Activated CD8-positive, alpha-beta memory T cell treated with anti-CD3 and anti-CD28 coated beads for 4 hours (primary cell): ENCODE measurements at places on chromosomes 3 and 15.

DNA sequence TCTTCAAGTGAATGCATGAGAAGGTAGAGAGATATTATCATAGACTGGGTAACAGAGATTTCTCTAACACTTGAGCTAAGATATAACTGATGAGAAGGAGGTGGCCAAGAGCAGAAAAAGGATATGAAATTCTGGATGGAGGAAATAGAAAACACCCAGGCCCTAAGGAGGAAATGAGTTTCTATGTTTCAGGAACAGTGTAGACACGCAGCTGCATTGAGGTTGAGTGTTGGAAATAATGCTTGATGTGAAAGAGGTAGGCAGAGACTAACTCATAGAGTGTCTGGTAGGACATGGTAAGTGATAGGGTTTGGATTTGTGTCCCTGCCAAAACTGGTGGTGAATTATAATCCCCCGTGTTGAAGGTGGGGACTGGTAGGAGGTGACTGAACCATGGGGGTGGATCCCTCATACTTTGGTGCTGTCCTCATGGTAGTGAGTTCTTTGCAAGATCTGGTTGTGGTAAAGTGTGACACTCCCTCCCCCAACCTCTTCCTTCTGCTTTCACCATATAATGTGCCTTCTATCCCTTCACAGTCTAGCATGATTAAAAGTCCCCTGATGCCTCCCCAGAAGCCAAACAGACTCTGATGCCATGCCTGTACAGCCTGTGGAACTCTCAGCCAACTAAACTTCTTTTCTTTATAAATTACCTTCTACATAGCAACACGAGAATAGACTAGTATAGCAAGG, 787.3 kb downstream of the EDEM1 start:
- DNase-seq: no peak

DNA sequence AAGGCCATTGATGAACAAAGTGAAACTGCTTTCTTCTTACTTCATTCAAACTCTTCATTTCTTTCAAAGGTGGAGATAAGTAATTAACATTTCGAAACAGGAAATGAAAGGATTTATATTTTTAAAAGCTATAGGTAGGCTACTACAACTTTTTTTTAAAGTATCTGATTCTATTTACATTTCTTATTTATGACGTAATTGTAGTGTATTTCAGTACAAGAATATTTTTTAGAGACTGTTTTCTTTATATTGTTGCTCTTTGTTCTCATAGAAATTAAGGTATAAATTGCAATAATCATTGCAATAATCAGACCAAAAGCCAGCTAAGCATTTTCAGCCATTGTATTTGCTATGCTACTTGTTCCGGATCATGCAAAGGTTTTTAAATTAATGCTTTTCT, 13.7 kb downstream of the ZFAND6 start:
- DNase-seq: no peak

GRCh38 chr3:137761099-137761562, 3.0 kb upstream of the SOX14 start:
- no peak for DNase-seq

DNA sequence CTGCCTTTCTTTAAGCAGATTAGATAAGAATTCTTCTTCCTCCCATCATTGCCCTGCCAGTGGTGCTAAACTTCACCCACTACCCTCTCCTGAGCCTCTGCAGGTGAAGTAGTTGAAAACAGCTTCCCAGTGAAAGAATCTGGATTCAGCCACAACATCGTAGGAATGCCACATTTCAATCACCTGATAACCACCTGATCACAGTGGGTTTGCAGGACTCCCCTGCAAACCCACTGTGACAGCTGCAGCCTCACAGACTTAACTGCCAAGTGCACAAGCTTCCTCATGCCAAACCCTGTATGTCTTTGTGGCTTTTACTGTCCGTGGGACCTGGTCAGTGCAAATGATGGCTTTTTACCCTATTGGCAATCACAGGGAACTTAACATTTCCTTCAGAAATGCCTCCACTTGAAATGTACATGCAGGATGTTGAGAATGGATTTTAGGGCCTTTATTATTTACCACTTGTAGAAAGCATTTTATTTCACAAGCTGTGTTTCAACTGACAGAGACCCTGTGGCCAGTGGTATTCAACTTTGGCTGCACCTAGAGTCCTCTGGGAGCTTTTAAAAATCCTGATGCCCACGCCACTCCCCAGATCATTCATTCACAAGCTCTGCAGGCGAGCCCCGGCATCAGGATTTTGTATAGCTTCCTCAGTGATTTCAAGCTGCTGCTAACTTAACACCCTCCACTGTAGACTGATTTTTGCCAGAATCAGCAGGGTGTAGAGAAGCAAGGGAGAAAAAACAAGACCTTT, 49.1 kb downstream of the OXNAD1 start:
- DNase-seq: no peak

DNA sequence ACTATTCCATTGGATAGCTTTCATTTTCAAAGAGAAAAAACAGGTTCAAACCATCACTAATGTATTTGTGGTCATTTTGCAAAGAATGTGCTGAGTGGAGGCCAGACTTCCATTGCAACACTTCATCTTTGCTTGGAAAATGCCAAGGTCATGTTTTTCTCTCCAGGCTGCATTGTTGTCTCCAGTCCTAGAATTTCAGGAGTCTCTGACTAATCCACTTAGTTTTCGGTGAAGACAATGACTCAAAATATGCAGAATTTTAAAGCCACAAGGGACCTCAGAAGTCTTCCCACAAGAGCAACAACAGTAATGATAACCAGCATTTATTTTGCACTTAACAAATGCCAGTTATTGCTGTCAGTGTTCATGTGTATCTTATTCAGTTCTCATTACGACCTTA, 277.0 kb downstream of the RYR3 start:
- no peak for DNase-seq
